NCI-H1092 treated with DMSO at 0.1 percent for 48 hours (cell line): ENCODE measurements at places on chromosomes 12 and 14.
A peak's percentile ranks its signal among the peaks of the same experiment; 100 is the strongest.

DNA sequence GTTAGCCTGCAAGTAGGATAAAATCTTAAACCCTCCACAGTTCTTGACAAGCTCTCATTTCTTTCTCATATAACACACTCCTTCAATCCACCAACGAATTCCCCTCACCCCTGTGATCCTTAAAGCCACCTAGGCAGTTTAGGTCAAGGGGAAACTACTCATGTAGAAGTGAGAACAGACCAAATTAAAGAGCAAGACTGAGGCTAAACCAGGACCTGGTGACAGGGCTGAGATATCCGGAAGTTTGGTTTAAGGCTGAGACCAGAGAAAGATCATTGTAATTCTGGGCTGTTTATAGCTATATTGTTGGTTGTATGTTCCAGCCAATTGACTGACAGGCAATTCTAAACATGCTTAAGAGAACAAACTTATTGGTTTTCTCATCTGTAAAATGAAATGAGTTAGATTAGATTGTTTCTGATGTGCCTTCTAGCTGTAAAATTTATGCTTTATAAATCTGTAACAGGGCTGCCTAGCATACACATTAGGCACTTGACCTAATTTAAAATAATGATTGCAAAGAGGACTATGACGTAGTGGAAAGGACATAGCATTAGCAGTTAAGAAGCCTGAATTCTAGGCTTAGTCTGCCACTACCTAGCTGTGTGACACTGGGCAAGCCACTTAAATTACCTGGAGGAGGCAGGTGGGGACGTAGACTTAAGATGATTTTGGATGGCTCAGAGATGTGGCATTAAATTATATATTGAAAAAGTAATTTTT is 53.9 kb upstream of the PTGR2 start:
- no peak for DNase-seq

DNA sequence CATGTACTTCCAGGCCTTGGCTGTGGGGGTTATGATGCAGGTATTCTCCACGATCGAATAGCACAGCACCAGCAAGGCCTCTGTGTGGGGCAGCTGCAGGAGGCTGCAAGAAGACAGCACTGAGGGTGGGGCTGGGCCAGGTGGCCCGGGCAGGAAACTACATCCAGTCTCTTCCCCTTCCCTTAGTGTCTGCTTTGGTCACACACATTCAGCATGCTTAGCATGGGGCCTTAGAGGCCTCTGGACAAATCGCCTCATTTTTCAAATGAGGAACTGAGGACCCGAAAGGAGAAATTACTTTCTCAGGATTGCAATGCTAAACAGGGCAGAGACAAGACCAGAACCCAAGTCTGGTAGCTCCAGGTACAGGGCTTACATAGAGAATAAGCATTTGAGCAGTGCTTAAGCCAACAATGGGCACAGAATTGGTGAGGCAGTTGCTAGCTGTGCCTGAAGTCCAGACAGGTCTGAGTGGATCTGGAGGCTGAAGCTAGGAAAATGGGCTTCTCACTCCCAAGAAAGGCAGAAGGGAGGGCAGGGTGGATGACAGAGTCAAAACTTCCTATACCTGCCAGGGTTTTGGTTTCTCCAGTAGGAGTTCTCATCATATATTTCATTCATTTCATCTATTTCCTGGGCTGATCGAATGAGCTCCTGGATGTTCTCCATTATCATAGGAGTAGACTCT is 3.5 kb downstream of the ACRBP start:
- DNase-seq, result no peak

- no peak for DNase-seq
Observed at GRCh38 chr12:64635356-64635998, 25.2 kb downstream of the RASSF3 start.

DNA sequence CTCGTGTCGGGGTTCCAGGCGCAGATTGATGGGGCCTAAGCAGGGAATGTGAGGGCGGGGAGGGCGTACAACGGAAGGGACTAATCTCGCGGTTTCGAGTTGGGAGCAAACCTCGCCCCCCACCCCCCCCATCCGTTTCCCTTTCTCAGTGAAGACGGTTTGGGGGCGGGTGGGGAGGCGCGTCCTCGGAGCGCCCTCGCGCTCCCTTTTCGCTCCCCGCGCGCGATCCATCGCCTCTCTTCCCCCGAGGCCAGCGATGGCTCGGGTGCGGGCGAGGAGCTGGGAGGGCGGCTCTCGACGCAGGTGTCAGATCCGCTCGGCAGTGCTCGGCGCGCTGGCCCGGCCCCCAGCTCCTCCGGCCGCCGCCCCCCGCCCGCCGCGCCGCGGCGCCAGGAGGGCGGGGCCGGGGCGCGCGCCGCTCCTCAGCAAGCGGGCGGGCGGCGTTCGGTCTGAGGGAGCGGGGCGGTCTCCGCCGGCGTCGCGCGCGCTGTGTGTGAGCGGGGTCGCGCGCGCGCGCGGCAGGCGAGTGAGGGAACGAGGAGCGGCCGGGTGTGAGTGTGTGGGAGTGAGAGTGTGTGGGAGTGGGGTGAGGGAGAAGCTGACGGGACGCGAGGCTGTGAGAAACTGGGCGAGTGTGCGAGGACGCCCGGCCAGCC is at the start of gene RIMKLB:
RIMKLB (plus strand) TSS at position 516 of the 656 bp plus-strand sequence. CDS start 15,876 bp downstream, outside the sequence.
- peak; percentile 88 for DNase-seq

GRCh38 chr12:95017482-95017881 is 14.0 kb upstream of the NDUFA12 start:
- DNase-seq, result no peak

DNA sequence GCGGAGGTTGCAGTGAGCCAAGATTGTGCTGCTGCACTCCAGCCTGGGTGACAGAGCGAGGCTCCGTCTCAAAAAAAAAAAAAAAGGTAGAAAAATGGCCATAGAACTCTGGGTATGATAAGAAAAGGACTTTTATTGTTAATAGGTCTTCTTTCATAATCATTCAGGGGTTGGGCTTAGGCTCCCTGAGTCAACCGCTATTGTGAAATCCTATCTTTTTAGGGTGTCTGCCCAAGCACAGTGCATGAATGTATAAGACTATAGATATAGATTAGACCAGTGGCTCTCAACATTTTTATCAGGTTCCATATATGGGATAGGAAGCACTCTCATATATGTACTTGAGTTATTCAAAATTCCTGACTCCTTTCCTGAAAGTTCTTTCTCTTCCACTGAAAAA is 48.7 kb upstream of the USP15 start:
- no peak for DNase-seq

DNA sequence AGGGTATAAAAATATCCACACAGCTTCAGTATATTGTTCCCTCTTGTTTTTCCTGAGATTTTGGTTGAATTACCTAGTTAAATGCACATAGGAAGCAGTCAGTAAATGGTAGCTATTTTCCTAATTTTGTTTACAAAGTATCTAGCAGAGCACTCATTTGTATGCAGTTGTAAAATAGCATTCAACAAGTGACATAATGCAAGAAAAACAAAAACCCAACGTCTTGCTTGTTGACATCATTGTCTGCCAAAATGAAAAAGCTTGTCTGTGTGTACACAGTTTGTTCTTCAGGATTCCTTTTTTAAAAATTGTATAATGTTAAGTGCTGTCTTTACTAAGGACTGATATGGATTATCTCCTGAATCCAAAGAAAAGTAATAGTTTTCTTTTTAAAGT is 2.7 kb downstream of the VRTN start:
- DNase-seq, result no peak

GRCh38 chr12:24152270-24152669 is 202.8 kb upstream of the SOX5 start:
- DNase-seq, result no peak

DNA sequence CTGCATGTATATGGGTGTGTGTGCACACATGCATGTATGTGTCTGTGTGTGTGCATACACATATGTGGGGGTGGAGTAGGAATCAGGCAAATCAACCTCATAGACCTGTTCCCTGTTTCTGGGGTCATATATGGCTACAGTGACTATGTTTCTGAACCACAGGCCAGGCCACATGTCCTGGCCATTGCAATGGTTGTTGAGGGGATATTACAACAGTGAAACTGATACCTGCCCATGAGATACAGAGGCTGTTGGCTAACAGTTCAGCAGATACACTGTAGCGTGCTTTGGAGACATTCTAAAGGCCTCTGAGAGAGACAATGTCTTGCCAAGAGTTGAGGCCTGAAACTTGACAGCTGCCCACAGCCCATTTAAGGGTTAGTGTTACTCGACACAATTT is 47.3 kb upstream of the FOS start:
- DNase-seq, result no peak

DNA sequence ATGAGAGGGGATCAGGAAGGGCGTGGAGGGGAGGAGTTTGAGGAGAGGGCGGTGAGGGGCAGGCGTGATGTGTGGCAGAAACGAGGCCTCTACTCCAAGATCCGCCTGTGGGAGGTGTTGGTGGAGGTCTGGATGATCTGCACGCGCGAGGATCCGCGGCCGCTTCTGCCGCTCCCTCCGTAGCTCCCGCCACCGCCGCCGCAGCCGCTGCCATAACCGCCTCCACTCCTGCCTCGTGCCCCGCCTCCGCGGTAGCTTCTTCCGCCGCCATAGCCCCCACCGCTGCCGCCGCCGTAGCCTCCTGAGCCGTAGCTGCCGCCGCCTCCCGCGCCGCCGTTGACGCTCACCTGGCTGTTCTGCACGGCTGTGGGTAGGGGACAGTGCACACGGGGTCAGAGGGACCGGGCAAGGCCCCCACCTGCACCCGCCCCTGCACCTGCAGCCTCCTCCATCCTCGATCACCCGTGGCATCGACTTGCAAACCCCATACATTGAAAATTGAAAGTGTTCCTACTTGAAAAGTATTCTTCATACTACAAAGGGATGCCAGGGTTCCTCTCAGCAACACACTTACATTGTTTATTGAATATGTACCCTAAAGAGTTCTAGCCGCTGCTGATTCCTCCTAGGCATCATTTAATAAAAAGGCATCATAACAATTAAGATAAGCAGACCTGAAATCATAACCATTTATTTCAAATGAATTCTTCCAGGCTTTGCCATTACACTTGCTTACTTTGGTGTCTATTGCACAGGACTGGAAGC is 11.1 kb upstream of the KRT1 start:
- DNase-seq, result peak; percentile 37

- DNase-seq, result no peak
Observed at GRCh38 chr12:119826661-119827445, 50.3 kb downstream of the CIT start.

DNA sequence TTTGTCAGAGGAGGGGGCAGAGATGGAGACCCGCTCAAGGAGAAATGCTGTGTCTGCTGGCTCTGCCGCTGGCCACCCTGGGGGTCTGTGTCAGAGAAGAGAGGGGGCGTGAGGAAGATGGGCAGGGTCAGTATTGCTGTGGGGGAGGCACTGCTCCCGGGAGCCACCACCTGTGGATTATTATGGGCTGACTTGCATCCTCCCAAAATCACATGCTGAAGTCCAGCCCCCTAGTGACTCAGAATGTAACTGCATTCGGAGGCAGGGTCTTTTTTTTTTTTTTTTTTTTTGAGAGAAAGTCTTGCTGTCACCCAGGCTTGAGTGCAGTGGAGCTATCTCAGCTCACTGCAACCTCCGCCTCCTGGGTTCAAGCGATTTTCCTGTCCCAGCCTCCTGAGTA is 12.3 kb downstream of the ABCD4 start:
- DNase-seq, result peak; percentile 2

- DNase-seq, result no peak
Observed at GRCh38 chr12:53298164-53298563, 1.3 kb upstream of the MYG1 start.
